Kasumi-1 (cell line): ENCODE measurements at places on chromosomes 12 and 14.

- DNase-seq: no peak
Measured at GRCh38 chr12:73589220-73589619, 948.4 kb upstream of the ATXN7L3B start.

GRCh38 chr12:96989916-96990315, 82.9 kb downstream of the NEDD1 start:
- DNase-seq: peak; percentile 11

GRCh38 chr12:132818562-132818961, 10.1 kb downstream of the GOLGA3 start:
- DNase-seq: no peak

DNA sequence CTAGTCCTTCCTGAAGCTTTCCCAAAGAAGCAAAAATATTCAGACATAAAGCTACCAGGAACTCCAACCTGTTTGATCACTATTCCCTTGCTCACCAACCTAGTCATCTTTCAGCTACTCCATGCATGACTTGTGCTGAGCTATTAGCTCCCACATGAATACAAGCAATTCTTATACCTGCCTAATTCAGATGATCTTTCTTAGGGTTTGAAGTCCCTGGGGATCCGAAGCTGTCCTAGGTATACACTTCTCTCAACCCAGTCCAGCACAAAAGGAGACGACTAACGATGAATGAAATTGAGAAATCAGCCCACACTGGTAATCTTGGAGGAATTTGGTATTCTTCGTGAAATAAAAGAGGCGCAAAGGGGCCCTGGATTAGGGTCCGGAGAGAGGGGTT, 631 bp upstream of the PTGR2 start:
- no peak for DNase-seq

DNA sequence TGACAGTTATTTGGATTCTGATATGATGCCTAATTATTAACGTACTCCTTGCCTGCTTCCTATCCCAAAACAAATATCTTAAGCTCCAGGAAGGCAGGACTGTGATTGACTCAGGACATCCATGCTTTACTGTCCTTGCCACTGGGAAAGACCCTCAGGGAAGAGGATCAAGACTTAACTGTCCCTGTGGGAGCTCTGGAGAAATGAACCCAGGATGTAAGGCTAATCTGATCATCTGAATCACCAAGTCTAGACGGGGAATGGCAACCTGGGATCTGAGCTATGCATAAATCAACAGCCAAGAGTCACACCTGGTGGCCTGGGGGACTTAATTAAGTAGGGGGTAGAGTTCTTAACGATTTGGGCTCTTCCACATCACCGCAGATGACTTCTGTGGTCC, 153.2 kb upstream of the BCL2L14 start:
- no peak for DNase-seq

GRCh38 chr12:131090274-131091210, 136.8 kb downstream of the ADGRD1 start:
- DNase-seq: no peak

DNA sequence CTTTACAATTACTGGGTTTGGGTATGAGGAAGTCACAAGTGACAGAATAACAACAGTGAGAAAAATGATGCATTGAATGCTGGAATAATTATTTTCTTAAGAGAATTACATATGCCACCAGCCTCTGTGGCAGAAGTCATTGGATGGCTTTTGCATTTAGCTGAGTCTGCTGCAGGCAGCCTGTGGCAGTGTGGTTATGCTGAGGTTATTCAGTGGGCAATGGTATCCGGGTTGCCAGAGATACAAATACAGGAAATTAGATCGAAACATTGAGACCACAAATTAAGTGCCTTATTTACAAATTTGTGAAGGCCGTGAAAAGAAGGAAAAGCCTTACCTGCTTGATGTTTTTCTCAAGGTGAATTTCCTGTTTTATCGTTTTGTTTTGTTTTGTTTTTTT, 1050.0 kb downstream of the GALC start:
- DNase-seq: no peak

DNA sequence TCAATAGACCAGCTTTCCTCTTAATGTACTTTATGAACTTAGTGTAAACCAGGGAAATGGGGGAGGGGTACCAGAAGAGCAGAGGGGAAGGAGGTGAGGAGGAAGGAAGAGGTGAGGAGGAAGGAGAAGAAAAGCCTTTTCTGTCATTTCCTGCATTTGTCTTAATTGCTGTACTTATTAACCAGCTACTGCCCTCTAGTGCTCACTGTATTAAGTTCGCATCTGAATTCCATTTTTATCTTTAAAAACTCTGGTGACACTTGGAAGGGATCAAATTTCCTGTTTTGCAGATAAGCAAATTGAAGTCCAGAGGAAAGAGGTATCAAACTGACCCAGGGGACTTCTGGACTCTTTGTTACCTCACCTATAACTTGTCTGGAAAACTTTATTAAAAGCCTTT, 22.2 kb downstream of the MANSC1 start:
- peak; percentile 46 for DNase-seq

GRCh38 chr12:103756443-103756842, 84.6 kb downstream of the NT5DC3 start:
- no peak for DNase-seq

GRCh38 chr12:81329085-81329484, 251.2 kb downstream of the ACSS3 start:
- DNase-seq: no peak

GRCh38 chr12:29681370-29681769, 102.4 kb downstream of the TMTC1 start:
- no peak for DNase-seq

DNA sequence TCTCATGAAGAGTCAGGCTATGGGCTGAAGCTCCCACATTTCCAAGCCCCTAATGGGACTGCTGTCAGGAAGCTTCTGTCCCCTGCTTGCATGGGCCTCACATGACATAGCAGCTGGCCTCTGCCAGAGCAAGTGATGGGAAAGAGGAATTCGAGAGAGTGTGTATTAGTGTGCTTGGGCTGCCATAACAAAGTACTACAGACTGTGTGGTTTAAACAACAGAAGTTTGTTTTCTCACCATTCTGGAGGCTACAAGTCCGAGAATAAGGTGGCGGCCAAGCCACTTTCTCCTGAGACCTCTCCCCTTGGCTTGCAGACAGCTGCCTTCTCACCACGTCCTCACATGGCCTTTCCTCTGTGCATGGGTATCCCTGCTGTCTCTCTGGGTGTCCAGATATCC, 274.4 kb downstream of the NUAK1 start:
- DNase-seq: no peak

- no peak for DNase-seq
Measured at GRCh38 chr12:7403466-7403865, 40.5 kb downstream of the CD163L1 start.

GRCh38 chr12:71478270-71478669, 38.7 kb downstream of the LGR5 start:
- no peak for DNase-seq

DNA sequence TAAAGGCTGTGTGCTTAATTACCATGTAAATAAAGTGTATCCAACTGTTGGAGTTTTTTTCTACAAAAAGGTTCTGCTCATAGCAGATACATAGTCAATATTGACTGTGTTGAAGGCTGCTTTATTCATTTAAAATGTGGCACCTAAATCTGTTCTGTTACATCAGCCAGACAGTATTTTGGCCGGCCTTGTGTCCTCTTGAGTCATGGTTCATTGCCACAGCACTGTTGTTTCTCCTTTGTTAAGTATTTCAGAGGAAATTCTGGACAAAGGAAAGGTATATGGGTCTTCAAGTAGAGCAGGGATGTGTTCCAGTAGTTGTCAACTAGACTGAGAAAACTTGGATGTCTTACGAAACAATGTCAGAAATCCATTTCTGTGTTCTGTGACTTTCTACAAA, 95.5 kb downstream of the SLC38A6 start:
- no peak for DNase-seq

GRCh38 chr14:67577909-67578749, 21.9 kb downstream of the PIGH start:
- no peak for DNase-seq

DNA sequence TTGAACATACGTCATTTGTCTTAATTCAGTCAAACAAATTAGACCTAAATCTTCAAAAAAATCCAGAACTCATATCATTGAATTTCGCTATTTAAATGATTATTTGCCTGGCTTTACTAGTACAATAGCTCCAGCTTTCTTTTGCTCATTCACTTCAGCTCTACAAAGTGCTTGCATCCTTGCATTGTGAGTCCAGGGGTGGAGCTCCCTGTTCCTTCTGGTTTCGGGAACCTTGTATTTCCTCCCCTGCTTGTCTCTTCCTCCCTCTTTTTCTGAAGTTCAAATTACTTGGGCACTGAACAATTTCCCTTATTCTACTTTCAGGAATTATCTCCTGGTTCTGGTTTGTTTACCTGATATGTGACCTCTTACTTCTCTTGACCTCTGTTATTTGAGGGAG, 58.1 kb upstream of the KITLG start:
- DNase-seq: no peak

GRCh38 chr12:101539148-101539547, 55.6 kb upstream of the MYBPC1 start:
- no peak for DNase-seq

GRCh38 chr12:52155048-52155868, 36.6 kb downstream of the KRT80 start:
- no peak for DNase-seq

DNA sequence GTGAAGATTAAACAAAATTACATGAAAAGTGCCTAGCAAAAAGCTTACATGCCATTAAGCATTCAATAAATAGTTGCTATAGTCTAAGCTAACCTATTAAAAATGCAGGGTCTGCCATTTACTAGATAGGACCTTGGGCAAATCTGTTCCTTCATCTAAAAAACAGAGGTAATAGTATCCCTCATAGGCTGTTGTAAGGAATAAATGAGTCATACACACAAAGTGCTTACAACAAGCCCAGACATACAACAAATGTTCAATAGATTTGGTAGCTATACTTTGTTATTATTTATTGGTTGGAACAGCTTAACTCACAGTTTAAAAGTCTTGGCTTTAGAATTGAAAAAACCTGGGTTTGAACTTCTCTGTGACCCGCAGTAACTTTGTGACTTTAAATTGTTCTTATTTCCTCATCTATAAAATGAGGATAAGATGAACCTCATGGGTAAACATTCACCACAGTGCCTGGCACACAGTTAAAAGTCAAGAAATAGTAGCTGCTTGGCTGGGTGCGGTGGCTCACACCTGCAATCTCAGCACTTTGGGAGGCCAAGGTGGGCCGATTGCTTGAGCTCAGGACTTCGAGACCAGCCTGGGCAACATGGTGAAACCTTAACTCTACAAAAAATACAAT, 24.7 kb downstream of the HEATR5A start:
- no peak for DNase-seq

GRCh38 chr12:89181271-89181920, 170.9 kb downstream of the DUSP6 start:
- peak; percentile 21 for DNase-seq

- no peak for DNase-seq
Measured at GRCh38 chr14:59026081-59026480, 162.4 kb upstream of the DAAM1 start.

- no peak for DNase-seq
Measured at GRCh38 chr14:22484632-22485031, 104.4 kb downstream of the DAD1 start.

DNA sequence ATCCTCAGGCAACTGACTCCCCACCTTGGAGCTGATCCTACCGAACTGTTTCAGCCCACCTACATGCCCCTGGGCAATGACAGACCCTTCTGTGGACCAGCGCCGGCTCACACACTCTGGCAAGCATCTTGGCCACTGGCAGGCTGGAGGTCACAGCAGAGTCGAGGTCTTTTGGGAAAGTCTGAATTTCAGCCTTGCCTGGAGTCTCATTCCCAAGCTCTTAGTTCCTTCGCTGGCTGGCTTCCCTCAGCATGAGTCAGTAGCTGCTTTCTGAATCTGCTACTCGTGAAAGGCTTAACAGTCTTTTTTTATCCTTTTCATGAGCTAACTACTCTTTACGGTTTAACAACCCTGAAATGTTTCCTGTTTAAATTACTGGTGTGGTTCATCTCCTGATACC, 44.5 kb downstream of the ASCL4 start:
- DNase-seq: no peak

GRCh38 chr14:78022059-78022458, 148.1 kb upstream of the NRXN3 start:
- DNase-seq: peak; percentile 83

DNA sequence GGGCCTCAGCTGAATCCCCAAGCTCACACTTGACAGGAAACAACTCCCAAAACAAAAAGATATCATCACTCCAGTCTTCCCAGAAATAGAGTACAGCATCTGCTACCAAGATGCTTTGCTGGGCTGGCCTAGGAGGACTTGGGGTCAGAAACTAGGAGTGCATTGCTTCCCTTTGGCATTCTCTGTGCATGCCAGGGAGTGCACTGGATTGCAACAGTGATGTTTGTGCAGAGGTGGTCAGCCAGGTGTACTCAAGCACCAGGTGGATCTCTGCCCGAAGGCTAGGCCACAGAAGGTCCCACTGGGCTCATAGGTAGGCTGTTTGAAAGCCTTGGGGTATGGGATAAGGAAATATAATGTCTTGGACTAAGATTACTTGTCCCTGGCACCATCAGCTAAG, 51.1 kb downstream of the RAB35 start:
- no peak for DNase-seq

DNA sequence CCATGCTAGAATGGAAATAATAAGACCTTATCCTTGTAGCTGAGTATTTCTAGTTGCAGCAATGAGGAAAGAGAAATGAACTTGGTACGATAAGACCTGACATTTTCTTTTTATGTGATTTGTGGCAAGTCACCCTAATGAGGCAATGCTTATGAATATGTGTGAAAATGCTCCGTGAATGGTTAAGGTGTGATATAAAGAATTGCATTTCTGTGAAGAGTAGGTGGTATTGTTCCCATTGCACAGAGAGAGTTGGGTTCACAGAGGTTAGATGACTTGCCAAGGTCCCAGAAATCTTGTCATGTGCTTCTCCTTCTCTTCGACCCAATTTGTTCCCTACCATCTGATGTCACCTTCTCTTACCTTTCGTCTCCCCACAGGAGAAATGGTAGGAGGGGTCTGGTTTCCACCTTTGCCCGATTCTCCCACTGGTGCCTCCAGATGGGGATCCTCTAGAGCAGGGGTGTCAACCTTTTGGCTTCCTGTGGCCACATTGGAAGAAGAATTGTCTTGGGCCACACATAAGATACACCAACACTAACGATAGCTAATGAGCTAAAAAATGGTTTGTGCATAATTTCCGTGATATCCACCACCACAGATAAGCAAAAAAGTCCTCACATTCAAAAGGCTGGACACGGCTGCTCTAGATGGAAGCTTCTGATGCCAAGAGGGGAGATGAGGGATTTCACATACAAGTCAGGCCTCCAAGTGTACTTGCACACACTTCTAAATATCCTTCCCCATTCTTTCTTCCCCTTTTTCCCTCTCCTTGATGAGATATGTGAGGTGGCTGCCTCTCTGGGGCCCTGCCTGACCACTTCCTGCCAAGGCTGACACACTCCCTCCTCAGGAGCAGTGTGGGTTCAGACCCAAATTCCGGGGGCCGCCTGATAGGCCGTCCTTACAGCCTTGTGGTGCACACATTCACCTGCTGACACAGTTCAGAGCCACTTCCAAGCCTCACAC, 96.1 kb downstream of the PLXNC1 start:
- peak; percentile 93 for DNase-seq
